ENCODE measurements at places on chromosomes 1 and 21.

- DNase-seq, result no peak
Measured at GRCh38 chr1:30104551-30104950, 618.8 kb downstream of the MATN1 start.

DNA sequence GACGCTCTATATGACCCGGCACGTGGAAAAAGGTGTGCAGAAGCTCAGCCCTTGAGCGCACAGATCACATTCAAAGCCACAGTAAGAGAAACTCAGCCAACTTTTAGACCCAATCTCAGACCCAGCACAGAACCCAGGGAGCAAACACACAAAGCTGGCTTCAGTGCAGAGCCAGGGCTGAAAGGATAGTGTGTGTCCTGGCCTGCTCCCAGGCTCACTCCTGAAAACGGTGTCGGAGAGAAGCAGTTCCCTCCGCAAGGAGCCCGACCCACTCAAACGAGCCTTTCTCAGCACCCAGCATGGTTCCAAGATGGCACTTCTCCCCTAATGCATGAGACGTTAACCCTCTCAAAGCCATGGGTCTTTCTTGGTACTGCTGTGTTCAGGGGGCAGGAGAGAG, 39.6 kb downstream of the CASZ1 start:
- DNase-seq, result no peak

DNA sequence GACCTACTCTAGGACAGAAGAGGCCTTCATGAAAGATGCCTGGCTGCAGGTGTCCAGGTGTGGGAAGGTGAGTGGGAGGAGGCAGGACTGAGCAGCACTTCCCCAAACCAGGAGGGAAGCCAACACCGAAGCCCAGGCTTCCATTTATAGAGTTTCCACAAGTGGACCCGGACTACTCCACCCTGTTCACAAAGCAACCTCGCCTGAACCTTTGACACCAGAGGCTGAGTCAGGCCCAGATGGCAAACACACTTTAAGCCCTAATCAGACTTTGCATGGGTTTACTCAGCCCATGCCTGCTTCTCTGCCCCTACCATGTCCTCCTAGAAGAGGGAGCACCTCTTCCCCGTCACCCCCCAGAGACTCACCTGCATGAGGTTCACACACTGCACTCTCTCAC, 14.0 kb downstream of the PRR9 start:
- no peak for DNase-seq

- DNase-seq, result peak; percentile 75
Measured at GRCh38 chr1:46179138-46180081, 3.1 kb upstream of the P3R3URF start.

DNA sequence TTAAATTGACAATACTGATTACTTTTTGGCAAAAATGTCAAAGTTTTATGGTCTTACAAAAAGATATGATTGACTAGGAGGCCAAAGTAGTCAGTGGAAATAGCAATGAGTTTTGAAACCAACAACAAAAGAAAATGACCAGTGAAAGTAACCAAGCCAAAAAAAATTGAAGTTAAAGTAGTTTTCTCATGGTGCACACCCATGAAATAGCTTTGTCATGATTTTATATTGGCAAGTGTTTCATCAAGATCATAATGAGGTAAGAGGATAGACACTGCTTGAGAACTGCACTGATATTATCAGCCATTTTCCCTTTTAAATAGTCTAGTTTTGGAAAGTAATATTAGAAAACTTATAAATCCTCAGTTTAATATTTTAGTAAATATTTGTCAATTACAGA, 206.2 kb upstream of the ADAMTS5 start:
- DNase-seq, result no peak

GRCh38 chr21:33418691-33419090, 15.5 kb downstream of the IFNGR2 start:
- DNase-seq, result no peak

GRCh38 chr1:151756291-151756690, 7.0 kb downstream of the MRPL9 start:
- no peak for DNase-seq

GRCh38 chr1:121458291-121459048, 273.7 kb downstream of the SRGAP2C start:
- peak; percentile 71 for DNase-seq

DNA sequence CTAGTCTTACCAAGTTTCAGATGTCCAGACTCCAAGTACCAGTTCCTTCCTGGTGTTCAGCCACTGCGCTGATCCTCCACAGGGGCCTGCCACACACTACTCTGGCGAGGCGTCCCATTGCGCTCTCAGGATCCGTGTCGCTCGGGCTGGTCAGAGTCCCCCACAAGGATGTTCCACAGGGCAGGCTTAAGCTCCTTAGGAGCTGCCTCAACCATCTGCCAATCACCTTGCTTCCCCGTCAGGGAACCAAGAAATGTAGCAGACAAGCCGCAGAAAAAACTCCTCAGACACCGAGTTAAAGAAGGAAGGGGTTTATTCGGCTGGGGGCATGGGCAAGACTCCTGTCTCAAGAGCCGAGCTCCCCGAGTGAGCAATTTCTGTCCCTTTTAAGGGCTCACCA, 9.8 kb downstream of the OR2W3 start:
- no peak for DNase-seq

- DNase-seq, result no peak
Measured at GRCh38 chr1:29601021-29601420, 364.7 kb downstream of the PTPRU start.

GRCh38 chr1:168019407-168019806, 82.5 kb upstream of the MPC2 start:
- no peak for DNase-seq

DNA sequence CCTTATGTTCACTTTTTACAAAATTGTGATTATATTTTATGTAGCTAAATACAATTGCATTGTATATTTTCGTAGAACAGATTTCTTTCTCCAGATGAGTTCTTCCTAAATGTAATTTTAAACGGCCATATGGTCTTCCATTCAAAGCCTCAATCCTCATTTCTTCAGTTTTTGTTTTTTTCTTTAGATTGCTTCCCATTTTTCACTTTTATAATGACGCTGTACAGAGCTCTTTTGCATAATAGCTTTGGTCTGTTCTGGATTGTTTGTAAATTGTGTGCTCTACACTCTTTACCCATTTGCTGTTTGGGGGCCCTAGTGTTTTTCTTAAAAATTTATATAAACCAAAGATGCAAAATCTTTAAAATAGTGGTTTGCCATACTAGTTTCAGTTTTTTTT, 27.8 kb downstream of the AVPR1B start:
- DNase-seq, result no peak

DNA sequence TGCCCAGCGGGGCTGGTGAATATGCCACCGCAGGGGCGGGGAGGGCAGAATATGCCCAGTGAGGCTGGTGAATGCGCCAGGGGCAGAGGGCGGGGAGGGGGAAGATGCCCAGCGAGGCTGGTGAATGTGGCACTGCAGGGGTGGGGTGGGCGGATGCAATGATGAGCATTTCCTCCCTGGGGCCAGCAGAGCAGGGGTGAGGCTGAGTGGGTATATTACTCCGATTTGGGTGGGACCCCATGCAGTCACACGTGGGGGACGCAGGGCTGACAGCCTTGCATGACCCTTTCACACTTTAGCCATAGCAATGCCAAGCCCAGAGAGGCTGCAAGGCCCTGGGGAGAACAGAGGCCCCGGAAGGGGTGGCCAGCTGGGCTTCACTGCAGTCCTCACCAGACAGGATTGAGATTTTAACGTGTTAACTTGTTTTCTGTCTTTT, 9.3 kb upstream of the SLX9 start:
- peak; percentile 70 for DNase-seq

DNA sequence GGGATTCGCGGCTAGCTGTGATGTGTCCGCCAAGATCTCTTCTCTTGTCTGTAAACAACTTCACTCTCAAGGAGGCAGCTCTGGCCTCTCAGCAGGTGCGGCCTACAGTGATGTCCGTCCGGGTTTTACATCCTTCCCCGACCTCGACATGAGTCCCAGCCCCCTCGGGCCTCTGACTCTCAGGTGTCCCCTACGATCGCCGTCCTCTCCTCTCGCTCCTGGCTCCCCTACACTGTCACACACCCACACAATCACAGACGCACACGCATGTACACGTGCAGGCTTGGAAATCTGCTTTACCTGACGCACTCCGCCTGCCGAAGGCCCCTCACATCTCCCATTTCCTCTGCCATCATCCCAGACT, 797 bp upstream of the RSPH1 start:
- no peak for DNase-seq

DNA sequence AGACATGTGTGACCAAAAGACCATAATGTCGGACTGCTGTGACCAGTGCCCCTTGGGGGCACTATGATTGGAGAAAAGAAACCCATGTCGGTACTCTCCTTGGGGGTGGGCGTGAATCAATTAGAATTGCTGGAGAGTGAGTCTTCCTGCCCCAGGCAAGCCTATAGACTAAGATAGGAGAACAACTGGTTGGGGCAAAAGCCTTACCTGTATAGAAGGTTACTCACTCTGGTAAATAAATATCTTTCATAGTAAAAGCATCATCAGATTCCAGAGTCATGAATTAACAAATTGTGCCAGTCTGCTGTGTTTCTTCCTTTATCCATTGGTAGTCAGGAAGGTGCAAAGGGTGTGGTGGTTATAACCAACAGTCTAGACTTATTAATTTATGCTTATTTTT, 2.9 kb upstream of the PTGFRN start:
- DNase-seq, result no peak

- DNase-seq, result no peak
Measured at GRCh38 chr1:233277637-233278606, 17.6 kb downstream of the PCNX2 start.

DNA sequence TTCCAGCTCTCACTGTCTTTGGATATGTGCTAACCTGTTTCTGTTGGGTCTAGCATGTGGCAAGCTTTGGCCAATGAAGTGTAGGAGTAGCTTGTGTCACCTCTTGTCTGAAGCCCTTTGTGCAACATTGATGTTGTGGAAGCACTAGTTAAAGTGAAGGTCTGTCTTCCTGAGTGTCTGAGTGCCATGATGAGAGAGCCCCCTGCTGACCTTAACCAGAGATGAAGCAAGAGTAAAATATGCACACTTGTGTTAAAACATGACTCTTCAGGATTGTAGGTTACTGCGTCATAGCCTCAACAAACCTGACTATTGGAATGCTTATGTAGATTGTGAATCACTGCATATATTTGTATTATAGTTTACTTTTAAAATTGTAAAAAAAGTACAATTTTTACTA, 103.7 kb downstream of the NCAM2 start:
- no peak for DNase-seq

GRCh38 chr1:244207042-244207934, 156.2 kb downstream of the ZBTB18 start:
- no peak for DNase-seq

- DNase-seq, result no peak
Measured at GRCh38 chr1:212593821-212594251, 14.7 kb upstream of the ATF3 start.

GRCh38 chr1:154779551-154780189, 90.4 kb downstream of the KCNN3 start:
- DNase-seq, result no peak

- DNase-seq, result peak; percentile 61
Measured at GRCh38 chr1:25549273-25550154, 6.1 kb downstream of the LDLRAP1 start.

DNA sequence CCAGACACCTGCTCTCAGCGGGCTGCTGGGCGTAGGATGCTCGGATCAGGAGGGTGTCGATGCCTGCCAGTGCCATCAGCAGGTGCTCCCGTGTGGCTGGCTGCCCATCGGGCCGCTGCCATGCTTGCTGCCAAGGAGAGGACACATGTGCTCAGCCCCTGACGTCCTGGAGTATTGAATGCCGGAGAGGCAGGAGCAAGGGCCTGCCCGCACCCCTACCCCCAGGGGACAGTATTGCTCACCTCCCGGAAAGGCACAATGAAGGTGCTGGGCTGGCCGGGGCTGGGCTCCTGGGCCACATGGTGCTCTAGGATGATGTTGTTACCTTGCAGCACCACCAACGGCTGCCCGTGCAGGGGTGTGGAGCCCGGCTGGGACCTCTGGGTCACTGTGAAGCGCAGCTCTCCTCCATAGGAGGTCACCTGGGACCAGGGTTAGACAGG, 61.5 kb downstream of the HSPG2 start:
- DNase-seq, result no peak

GRCh38 chr1:212221801-212222200, 63.4 kb upstream of the PPP2R5A start:
- no peak for DNase-seq

DNA sequence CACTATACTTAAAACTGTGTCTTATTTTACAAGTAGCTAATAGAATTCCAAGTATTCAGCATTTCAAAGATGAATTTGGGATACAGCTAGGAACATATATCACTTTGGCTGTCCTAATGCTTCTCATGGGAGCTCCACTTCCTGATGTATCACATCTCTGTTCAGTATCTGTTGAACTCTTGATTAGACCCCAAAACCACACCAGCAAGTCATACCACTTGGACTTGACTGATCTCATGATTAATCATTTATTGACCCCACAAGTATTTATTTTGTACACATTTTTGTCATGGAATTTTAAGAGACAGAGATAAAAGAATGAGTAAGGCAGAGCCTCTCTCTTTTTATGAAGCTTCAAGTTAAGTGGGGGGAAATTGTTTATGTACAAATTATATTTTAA, 30.0 kb downstream of the TMPRSS15 start:
- DNase-seq, result no peak

DNA sequence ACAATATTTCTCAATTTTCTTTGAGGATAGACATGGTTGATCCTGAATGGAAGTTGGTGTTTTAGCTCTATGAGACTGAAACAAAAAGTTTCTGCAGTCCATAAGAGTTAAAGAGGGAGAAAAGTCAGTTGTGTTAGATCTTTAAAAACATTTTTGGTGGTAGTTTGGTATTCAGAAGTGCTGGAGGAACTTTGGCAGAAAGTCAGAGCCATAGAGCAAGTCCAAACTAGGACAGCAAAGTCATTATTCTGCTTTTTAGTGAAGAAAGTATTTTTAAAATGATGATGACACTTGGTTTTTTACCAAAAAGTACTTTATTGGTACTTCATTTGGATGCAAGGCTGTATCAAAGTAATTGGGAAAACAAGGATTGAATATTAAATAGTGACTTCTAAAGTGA, 41.8 kb downstream of the FNBP1L start:
- DNase-seq, result no peak

GRCh38 chr1:94552071-94552586, 10.6 kb upstream of the F3 start:
- DNase-seq, result no peak
